DMS 273 treated with DMSO at 0.1 percent for 48 hours (cell line): ENCODE measurements at places on chromosomes 7 and 10.
A peak's percentile ranks its signal among the peaks of the same experiment; 100 is the strongest.

DNA sequence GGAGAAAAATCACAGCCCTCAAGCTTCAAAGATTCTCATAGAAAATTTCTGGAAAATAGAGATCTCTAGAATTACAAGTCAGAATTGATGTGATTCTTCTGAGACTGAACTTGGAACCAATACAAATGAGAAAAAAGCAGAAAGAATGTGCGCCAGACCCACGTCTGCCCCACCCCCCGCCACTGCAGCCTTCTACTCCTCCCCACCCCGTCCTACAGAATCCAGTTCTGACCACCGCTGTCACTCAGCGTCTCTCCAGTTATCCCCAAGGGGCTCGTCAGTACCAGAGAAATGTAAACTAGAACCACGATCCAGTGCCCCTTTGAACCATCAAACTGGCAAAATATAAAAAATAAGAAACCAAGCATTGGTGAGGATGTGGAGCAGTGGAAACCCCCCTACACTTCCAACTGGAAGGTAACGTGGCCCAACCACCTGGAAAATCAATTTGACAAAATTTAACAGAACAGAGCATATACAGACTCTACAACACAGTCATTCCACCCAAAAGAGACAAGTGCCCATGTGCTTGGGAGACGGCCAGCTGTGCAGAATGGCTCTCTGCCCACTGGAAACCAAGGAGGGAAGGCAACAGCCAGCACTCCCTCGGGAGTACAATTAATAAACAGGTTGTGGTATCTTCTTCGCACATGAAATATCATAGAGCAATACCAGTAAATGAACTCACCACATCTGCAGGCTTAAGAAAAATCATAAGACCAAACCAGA is 397.9 kb downstream of the TNS3 start:
- DNase-seq, result peak; percentile 43

DNA sequence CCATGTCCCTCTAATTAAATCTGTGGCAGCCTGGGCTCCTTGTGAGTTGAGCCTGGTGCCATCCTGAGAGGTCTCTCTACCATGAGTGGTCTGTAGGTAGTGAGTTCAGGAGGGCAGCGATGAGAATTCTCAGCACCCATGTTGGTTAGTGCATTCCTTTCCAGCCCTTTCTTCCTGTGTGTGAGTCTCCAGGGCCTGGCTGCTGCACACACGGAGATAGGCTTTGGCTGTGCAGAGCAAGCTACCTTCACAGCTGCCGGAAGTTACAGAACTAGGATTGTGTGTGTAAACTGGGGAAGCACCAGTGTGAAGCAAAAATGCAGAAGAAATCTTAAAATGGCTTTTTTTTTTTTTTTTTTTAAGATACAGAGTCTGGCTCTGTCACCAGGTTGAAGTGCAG is 358.6 kb downstream of the PAXIP1 start:
- DNase-seq, result no peak

DNA sequence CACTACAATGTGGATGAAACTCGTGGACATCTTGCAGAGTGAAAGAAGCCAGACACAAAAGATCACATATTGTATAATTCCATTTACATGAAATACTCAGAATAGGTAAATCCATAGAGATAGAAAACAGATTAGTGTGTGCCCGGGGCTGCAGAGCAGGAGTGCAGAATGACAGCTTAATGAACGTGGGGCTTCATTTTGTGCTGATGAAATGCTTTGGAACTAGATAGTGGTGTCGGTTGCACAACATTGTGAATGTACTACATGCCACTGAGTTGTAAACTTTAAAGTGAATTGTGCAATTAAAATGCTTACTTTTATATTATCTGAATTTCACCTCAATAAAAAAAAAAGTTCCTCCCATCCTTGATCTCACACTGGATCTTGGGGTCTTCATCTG is 31.8 kb upstream of the CARD11 start:
- no peak for DNase-seq

GRCh38 chr7:3246127-3246526 is 54.9 kb upstream of the SDK1 start:
- no peak for DNase-seq

DNA sequence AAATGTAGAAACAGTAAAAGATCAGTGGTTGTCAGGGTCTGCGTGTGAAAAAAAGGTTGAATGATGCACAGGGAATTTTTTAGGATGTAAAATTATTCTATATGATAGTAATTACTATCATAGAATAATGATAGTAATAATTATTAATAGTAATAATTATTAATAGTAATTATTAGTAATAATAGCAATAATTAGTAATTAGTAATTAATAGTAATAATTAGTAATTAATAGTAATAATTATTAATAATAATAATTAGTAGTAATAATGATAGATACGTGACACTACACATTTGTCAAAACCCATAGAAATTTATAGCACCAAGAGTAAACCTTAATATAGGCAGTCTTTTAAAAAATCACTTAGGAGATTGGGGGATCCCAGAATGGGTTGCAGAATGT is 4.5 kb upstream of the NUDCD3 start:
- DNase-seq, result no peak
